Breast epithelium (tissue), 4 donors: ENCODE measurements at places on chromosomes 1 and 21. TPM values are rescaled to one million over a fixed set of nuclear protein-coding genes. Genes with fewer than 3 reads are reported as not detected.

DNA sequence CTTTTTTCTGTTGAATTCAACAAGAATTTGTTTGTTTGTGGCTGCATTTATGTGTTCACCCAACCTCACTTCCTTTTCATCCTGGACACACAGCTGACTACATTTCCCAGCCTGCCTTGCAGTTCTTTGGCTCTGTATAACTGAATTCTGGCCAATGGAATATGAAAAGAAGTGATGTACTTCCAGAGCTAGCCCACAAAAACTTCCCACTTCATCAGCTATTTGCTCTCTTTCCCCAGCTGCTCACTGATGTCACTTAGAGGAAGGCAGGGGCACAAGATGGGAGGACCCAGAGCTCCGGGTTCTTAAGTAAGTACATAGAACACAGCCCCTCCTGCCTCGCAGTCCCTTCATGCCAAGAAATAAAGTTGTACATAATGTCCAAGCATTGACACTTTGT, 235.0 kb upstream of the FGGY start:
- H3K27me3 ChIP-seq: no peaks in the 10 kb centered on the region
- H3K4me1 ChIP-seq: peaks cover 7% of the 10 kb centered on the region
- H3K27ac ChIP-seq: peak overlapping the region; percentile 77
- no peaks in the 10 kb centered on the region for H3K36me3 ChIP-seq
- DNase-seq: peak; percentile 39

The FYB2 gene
- 11.3 TPM for total RNA-seq

- H3K36me3 ChIP-seq: no peaks in the 10 kb centered on the region
- no peak for DNase-seq
- H3K4me3 ChIP-seq: no peak overlapping the region
Measured at GRCh38 chr1:41844781-41845272, 73.9 kb downstream of the HIVEP3 start.

DNA sequence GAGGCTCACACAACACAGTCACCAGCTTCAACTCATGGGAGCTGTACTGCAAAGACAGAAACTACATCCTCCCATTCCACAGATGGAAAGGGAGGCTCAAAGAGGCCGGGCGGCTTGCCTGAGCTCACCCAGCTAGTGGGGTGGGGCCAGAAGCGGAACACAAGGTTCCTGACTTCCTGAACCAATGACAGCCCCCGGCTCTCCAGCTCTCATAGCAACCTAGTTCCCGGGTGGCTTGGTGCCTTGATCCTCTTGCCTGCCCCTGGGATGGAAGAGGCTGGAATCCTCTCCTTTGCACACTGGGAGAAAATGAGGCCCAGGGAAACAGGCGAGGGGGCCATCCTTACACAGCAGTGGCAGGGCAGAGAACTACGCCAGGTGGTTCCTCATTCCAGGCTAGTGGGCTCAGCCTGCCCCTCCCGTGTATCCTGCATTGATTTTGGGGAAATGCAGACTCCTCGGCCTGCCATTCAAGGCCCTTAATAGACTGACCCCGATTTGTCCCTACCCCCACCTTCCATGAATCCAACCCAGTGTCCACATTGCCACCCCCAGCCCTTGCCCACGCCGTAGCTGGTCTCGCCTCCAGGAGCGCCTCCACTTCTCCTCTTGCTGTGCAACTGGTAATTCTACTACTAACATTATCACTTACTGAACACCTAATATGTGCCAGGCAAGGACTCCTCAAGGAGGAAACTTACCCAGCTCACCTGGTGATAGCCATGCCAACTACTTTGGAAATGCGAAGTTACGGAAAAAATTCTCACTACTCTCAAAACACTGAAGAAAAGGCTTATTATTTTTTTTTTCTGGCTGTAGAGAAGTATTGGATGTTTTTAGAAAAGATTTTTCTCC, 5.0 kb downstream of the RAP1GAP start:
- peaks cover 9% of the 10 kb centered on the region for H3K4me1 ChIP-seq
- peak; percentile 41 for DNase-seq
- H3K27me3 ChIP-seq: peaks cover 5% of the 10 kb centered on the region
- no peak overlapping the region for H3K27ac ChIP-seq
- H3K4me3 ChIP-seq: no peak overlapping the region

DNA sequence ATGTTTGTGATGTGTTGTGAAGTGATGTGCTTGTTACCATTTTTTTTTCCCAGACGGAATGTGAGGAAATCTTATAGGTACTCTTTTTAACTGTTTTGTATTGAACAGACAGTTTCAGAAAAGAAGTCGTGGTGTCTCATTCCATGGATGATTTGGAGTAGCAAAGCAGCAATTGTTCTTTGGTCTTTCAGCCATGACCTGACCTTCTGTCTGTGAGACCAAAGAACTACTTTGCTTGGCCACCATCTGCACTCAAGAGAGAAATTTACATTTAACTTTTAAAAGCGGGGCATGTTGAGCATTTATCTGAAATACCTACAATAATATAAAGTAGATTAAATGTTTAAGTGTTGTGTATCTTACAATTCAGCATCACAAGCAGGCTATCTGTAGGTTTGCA, 90.2 kb downstream of the SDCCAG8 start:
- H3K36me3 ChIP-seq: peaks cover 3% of the 10 kb centered on the region
- H3K4me3 ChIP-seq: no peak overlapping the region
- DNase-seq: no peak
- H3K27ac ChIP-seq: no peak overlapping the region
- no peaks in the 10 kb centered on the region for H3K27me3 ChIP-seq
- no peaks in the 10 kb centered on the region for H3K4me1 ChIP-seq

The COA6 gene
- 10.4 TPM for total RNA-seq

DNA sequence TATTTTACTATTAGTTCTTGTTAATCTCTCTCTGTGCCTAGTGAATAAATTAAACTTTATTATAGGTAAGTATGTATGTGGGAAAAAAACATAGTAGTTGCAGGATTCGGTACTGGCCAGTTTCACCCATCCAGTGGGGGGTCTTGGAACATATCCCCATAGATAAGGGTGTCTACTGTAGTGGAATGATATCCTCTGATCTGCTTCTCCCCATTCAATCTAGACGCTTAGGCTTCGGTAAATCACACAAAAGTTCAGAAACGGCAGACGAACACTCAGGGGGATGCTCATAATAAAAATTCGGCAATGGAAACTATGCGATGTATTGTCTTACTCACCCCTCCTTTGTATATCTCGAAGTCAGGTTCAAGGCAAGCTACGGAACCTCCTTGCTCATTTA, 232.9 kb upstream of the COA6 start:
- H3K27ac ChIP-seq: no peak overlapping the region
- no peaks in the 10 kb centered on the region for H3K36me3 ChIP-seq
- H3K4me1 ChIP-seq: no peaks in the 10 kb centered on the region

DNA sequence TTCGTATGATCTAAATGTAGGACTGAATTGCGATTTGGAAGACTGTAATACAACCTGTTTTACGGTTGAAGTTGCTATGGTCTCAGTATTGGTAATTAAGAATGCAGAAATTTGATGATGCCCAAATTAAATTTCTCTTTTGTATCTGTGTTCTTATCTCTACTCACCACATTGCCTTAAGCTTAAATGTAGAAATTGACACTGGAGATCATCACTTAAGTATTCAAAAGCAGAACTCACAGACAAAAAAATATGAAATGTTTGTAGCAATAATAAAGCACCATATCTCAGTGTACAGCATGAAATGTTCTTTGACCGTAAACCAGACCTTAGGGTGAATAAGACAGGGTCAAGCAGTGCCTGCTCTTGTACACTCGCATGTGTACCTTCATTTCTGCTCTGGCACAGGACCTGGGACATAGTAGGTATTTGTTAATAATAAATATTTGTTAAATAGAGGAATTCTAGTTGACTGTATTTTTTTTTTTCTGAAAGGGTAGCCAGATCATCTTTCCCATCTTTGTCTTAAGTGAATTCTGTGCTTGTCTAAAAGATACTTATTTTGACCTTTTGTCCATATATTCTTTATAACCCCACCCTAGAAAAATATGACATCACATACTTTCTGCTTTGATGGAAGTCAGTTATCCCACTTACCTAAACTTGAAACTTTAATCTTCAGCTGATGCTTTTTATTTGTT, 1.5 kb downstream of the CDC7 start:
- no peak overlapping the region for H3K4me3 ChIP-seq
- H3K4me1 ChIP-seq: no peaks in the 10 kb centered on the region
- H3K36me3 ChIP-seq: no peaks in the 10 kb centered on the region
- H3K27me3 ChIP-seq: no peaks in the 10 kb centered on the region

The TRPM2 gene
- total RNA-seq: 7.9 TPM

- H3K36me3 ChIP-seq: no peaks in the 10 kb centered on the region
- no peak overlapping the region for H3K4me3 ChIP-seq
- H3K27me3 ChIP-seq: no peaks in the 10 kb centered on the region
- no peak for DNase-seq
Measured at GRCh38 chr1:38231941-38232340, 185.3 kb upstream of the POU3F1 start.

The OVAAL gene
- not detected for total RNA-seq

- H3K36me3 ChIP-seq: no peaks in the 10 kb centered on the region
- no peak overlapping the region for H3K27ac ChIP-seq
- no peak for DNase-seq
Measured at GRCh38 chr21:31741116-31741515, 9.2 kb upstream of the SCAF4 start.

- H3K4me3 ChIP-seq: no peak overlapping the region
- no peak for DNase-seq
- H3K36me3 ChIP-seq: no peaks in the 10 kb centered on the region
- no peak overlapping the region for H3K27ac ChIP-seq
Measured at GRCh38 chr1:151578941-151579340, 32.9 kb upstream of the SNX27 start.

DNA sequence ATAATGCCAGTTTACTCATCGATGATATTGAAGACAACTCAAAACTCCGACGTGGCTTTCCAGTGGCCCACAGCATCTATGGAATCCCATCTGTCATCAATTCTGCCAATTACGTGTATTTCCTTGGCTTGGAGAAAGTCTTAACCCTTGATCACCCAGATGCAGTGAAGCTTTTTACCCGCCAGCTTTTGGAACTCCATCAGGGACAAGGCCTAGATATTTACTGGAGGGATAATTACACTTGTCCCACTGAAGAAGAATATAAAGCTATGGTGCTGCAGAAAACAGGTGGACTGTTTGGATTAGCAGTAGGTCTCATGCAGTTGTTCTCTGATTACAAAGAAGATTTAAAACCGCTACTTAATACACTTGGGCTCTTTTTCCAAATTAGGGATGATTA, 13.7 kb downstream of the GGPS1 start:
- H3K4me1 ChIP-seq: no peaks in the 10 kb centered on the region
- peaks cover 6% of the 10 kb centered on the region for H3K36me3 ChIP-seq
- H3K27ac ChIP-seq: no peak overlapping the region
- no peak overlapping the region for H3K4me3 ChIP-seq
- H3K27me3 ChIP-seq: no peaks in the 10 kb centered on the region

The SPRR2F gene
- total RNA-seq: not detected

DNA sequence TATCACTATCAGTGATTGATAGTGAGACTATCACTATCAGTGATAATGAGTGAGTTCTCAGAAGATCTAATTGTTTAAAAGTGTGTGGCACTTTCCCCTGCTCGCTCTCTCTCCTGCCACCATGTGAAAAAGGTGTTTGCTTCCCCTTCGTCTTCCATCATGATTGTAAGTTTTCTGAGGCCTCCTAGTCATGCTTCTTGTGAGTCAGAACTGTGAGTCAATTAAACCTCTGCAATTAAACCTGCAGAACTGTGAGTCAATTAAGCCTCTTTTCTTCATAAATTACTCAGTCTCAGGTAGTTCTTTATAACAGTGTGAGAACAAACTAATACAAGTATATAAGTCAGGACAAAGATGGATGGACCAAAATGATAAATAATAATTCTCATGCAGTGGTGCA, 7.0 kb upstream of the IL23R start:
- no peaks in the 10 kb centered on the region for H3K27me3 ChIP-seq
- H3K4me3 ChIP-seq: no peak overlapping the region
- H3K4me1 ChIP-seq: no peaks in the 10 kb centered on the region
- no peaks in the 10 kb centered on the region for H3K36me3 ChIP-seq
- H3K27ac ChIP-seq: no peak overlapping the region
- no peak for DNase-seq

DNA sequence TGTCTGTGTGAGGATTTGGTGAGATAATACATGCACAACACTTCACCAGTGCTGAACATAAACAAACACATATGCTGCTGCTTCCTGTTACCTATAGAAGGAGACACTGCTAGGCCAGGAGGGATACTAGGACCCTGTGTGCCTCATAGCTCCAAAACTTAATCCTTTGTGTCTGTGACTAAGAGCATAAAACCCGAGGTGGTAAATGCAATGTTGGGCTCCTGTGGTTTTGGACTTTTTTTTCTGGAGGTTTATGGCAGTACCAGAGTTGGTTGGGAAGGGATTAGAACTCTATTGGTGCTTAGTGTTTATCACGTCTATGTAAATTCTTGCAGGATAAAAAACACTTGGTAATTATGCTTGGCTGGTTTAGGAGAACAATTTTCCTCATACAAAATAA, 122.9 kb downstream of the NUF2 start:
- no peak overlapping the region for H3K27ac ChIP-seq
- H3K36me3 ChIP-seq: no peaks in the 10 kb centered on the region
- no peaks in the 10 kb centered on the region for H3K4me1 ChIP-seq
- H3K27me3 ChIP-seq: no peaks in the 10 kb centered on the region
- no peak for DNase-seq
